ELF-1 (cell line): ENCODE measurements at places on chromosomes 2 and 18.

GRCh38 chr2:240395448-240395847 lies 40.0 kb upstream of the GPC1 start:
- DNase-seq = no peak

DNA sequence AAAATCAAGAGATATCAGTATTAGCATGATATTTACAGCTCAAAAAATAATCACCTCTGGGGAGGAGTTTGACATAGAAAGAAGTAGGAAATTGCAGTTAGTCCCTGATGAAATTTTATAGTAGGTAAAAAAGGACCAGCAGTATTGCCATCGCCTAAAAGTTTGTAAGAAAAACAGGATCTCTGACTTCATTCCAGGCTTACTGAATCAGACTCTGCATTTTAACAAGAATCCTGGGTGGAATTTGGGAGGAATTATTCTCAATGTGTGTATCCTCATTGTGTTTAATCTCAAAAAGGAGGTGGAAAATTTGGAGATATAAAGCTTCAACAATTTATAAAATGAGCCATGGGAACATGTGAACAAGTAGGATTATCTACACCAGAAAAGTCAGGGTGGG lies 31.2 kb upstream of the STAT1 start:
- no peak for DNase-seq

DNA sequence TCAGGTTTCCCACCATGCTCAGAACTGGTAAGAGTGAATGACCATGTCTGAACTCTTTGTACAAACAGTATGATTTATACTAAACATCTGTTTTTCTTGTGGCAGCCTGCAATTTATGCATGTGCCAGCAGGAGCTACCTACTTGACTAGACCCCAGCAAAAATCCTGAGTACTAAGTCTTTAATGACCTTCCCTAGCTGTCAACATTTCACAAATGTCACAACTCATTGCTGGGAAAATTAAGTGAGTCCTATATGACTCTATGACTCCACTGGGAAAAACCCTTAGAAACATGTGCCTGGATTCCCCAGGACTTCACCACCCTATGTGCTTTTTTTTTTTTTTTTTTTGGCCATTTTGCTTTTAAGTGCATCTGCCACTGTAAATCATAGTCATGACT lies 1225.8 kb downstream of the SUCLG1 start:
- DNase-seq = no peak

DNA sequence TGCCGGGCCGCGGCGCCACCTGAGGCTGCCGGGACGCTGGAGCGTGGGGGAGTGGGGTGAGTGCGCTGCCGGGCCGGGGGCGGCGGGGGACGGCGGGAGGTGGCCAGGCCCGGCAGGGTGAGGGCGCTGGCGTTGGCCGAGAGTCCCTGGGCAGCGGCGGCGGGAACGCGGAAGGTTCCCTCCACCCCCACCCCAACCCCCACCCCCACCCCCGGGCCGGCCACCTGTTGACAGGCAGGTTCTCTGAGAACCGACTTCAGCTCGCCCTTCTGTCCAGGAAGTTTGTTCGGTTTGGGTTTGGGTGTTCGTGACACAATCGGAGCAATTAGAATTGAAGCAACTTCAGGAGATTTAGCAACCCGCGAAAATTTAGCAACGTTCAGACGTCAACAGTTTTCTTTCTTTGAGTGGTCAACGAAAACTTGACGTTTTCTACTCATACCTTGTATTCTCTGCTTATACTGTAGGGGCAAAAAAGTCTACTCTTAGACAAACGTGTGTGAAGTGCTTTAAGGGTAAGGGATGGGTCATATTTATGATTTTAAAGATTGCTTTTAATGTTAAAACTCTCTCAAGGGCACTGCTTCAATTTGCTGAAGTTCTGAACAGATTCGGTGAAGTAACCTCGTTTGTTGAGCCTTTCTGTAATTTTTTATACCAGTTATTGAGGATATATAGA lies 9.3 kb downstream of the OTX1 start:
- DNase-seq = peak; percentile 16

GRCh38 chr18:9782073-9782857 lies 74.2 kb downstream of the RAB31 start:
- DNase-seq = no peak

DNA sequence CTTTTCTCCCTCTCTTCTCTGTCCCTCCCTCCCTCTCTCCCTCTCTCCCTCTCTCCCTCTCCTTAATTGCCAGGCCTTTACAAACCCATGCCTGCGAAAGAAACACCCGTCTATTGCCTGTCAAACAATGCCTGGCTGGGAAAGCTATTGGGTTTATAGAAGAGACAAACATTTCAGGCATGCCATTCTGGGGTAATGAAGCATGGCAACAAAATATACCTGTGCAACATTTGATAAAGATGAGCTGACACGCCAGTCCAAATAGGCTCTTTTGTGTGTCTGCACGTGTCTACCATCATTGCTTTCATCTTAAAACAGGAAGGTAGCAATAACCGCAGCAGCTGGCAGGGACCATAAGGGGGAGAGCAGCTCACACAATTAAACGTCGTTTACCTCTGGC lies 282.1 kb downstream of the ZNF516 start:
- DNase-seq = no peak

DNA sequence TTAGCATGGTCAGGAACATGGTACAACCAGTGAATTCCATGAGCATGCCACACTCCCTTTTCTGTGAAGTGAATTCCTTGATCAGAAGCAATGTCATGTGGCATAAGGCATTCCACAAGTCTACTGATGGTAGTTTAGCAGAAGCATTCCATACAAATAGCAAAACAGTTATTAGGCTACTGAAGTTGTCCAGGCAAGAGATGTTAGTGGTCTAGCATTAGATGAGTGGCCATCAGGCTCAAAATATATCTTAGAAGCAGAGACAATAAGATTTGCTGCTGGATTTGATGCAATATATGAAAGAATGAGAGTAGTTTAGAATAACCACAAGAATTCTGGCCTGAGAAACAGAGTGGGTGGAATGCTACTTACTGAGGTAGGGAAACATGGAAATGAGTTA lies 355.3 kb upstream of the NRXN1 start:
- DNase-seq = no peak

DNA sequence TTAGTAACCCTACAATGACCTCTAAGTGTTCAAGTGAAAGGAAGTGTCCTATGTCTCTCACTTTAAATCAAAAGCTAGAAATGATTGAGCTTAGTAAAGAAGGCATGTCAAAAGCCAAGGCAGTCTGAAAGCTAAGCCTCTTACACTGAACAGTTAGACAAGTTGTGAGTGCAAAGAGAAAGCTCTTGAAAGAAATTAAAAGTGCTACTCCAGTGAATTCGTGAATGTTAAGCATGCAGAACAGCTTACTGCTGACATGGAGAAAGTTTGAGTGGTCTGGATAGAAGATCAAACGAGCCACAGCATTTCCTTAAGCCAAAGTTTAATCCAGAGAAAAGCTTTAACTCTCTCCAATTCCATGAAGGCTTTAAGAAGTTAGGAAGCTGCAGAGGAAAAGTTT lies 373.7 kb downstream of the NR4A2 start:
- no peak for DNase-seq
